Activated T-cell treated with anti-CD3 and anti-CD28 coated beads, Interleukin-2, amount 50 U/mL, for 1 hour (primary cell): ENCODE measurements at places on chromosomes 16 and 17.

DNA sequence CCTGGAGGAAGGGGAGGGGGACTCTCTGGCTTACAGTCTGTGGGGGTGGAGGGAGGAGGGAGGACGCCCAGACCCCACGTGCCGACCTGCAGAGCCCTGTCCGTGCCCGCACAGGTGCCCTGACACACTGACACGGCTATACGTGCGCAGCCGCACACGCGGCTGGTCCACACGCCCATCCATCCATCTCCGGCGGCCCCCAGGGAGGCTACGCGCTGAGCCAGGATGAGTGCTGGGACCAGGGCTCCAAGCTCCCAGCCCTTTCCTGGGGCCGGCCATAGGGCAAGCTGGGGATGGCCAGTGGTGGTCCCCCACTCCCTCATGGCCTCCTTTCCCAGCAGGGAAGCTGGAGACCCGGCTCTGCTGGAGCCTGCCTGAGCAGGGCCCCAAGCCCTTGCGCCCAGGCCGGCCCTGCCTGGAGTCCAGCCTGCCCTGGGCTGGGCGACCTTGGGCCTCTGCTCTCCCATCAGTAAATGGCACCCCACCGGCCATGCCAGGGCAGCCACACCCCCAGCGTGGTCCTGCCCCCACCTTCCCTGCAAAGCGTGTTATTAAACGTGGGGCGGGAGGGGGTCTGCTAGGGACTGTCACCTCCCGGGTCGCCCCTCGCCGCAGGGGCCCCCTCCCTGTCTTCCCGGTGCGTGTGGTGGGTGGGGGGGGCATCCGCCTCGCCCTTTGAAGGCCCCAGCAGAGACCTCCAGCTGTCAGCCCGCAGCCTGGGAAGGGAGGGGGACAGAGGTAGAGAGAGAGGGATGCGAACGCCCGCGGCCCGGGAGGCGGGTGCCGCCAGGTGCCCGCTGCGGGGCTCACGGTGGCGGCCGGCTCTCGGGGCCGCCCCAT, 863 bp downstream of the CASKIN1 start:
- no peak for DNase-seq

DNA sequence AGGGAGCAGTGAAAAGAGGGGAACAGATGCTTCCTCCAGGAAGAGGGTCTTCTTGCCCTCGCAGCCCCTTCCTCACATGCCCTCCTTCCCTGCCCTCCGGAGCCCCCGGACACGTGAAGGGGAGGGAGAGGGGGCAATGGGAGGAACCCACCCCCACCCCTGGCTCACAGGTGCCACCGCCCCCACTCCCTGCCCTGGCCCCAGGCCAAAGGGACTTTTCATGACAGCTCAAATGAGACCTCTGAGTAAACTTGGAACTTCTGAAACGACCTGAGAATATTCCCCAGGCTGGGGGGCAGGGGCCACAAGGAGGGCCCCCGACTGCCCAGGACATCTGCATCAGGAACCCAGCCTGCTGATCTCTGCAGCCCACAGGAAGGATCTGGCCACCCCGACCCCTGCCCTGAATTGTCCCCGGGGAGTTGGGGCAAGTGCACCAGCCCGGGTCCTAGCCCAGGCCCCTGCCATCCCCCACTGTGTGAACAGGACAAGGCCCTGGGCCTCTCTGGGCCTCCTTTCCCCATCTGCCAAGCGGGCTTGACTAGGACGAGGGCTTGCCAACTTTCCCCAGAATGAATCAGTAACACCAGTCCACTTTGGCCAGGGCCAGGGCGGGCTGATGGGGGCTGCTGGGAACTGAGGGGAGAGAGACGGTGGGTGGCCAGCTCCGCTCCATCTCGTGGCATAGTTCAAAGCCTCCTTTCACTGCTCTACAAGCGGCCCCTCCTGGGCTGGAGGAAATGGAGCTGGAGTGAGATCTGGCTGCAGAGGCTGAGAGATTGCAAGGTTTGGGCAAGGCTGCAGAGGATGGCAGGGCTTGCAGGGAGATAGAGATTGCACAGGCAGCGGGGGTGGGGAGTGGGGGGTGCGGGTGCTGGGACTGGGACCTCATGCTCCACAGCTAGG, 3.8 kb downstream of the IL21R start:
- DNase-seq: peak; percentile 62

DNA sequence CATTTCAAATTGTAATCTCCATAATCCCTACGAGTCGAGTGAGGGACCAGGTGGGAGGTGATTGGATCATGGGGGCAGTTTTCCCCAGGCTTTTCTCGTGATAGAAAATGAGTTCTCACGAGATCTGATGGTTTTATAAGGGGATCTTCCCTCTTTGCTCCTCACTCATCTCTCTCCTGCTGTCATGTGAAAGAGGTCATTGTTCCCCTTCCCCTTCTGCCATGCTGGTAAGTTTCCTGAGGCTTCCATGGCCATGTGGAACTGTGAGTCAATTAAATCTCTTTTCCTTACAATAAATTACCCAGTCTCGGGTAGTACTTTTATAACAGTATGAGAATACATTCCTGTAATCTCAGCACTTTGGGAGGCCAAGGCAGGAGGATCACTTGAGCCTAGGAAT, 76.7 kb upstream of the MARCHF10 start:
- no peak for DNase-seq

GRCh38 chr16:85652431-85653221, 36.1 kb downstream of the GINS2 start:
- no peak for DNase-seq

DNA sequence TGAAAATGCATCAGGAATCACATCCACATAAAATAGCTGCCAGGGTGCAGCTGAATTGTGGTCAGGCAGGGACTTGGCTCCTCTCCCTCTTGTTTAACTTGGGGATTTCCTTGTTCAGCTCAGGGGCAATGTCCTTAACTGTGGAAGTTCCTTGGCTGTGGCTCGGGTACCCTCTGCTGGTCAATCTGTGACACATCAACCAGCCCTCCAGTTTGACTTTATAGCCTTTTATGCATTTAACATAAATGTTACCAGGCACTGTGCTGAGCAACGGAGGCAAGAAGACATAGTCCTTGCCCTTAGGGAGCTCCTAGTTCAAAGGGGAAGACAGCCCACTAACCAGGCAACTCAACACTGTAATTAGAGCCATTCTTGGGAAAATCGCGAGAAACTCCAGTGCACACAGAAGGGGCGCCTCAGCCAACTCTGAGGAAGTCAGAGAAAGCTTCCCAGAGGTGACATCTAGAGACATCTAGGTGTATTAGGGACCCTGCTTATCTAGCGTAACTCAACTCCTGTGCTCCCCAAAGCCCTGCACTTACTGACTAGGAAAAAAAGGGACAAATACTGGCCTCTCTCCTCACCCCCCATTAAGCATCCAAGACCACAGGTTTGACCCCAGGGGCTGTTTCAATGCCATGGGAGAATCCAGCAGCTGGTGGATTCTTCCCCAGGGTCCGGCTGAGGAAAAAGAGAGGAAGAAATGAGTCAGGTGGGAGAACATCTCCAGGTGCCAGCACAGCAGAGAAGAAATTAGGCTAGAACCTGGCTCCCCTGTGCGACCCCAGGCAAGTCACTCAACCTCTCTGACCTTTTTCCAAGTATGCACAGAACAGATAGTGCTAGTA, 17.3 kb upstream of the EEF2K start:
- DNase-seq: peak; percentile 63

GRCh38 chr17:78716814-78717393, 65.2 kb downstream of the CYTH1 start:
- DNase-seq: no peak

- DNase-seq: no peak
These were observed 10.4 kb upstream of the DPEP1 start for GRCh38 chr16:89602952-89603590.

- DNase-seq: no peak
These were observed 2.0 kb downstream of the CLEC10A start for GRCh38 chr17:7077911-7078546.

DNA sequence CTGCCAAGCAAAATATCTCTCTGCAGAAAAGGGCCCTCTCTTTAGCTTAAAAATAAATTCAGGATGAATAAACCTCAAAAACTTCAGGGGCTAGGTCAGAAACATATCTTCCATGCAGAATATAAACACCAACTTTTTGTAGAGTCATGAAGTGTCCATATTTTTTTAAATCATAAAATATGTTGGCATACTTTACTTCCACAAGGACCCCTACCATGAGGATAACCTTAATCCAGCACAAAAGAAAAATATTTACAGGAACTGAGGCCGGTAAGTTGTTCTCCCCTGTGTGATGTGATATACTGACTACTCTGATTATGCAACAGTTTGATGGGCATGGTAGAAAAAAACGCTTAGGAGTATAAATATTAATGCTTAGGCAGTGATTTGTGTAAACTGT, 264.8 kb upstream of the CDH11 start:
- no peak for DNase-seq

GRCh38 chr16:57383276-57384247, 11.3 kb downstream of the CX3CL1 start:
- no peak for DNase-seq
